Activated CD4-positive, alpha-beta T cell treated with anti-CD3 and anti-CD28 coated beads, Interleukin-2, amount 10 ng/mL, durations not matched to agents 24 days and 14 days (primary cell): ENCODE measurements at places on chromosomes 3 and 15. TPM values are rescaled to one million over a fixed set of nuclear protein-coding genes. Genes with fewer than 3 reads are reported as not detected.

GRCh38 chr15:99509686-99510461 is 55.9 kb upstream of the MEF2A start:
- DNase-seq: no peak

DNA sequence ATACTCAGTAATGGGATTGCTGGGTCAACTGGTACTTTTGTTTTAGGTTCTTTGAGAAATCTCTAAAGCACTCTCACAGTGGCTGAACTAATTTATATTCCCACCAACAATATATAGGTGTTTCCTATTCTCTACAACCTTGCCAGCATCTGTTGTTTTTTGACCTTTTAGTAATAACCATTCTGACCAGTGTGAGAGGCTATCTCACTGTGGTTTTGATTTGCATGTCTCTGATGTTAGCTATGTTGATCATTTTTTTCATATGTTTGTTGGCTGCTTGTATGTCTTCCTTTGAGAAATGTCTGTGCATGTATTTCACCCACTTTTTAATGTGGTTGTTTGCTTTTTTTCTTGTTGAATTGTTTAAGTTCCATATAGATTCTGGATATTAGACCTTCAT is 98.2 kb upstream of the DCBLD2 start:
- no peak for DNase-seq

DNA sequence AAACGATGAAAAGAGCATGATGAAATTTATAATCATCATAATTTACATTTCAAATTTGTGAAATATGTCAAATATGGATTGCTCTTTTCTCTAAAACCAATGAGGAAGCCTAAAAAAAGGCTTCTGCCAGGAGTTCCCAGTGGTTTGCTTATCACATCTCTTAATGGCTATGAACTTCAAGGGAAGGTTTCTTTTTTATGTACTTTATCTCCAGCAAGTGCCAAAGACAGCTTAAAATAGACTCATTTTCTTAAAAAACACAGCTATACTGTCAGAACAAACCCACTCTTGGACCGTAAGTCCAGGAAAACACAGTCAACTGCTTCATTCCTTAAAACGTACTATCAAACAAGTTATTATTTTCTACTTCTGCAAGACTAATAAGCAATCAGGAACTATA is 80.2 kb downstream of the DLG1 start:
- no peak for DNase-seq

Gene CCRL2
- 1.7 and 1.9 TPM in 2 replicates for total RNA-seq

Gene ADGRG7
- total RNA-seq: not detected in 2 replicates

GRCh38 chr15:23072633-23073032 is 33.3 kb upstream of the TUBGCP5 start:
- no peak for DNase-seq

- no peak for DNase-seq
Measured at GRCh38 chr3:59970796-59971195, 921.0 kb upstream of the CFAP20DC start.

Gene SLC15A2
- 0.95 and 2.7 TPM in 2 replicates for total RNA-seq

Gene RARRES1
- not detected in 2 replicates for total RNA-seq

DNA sequence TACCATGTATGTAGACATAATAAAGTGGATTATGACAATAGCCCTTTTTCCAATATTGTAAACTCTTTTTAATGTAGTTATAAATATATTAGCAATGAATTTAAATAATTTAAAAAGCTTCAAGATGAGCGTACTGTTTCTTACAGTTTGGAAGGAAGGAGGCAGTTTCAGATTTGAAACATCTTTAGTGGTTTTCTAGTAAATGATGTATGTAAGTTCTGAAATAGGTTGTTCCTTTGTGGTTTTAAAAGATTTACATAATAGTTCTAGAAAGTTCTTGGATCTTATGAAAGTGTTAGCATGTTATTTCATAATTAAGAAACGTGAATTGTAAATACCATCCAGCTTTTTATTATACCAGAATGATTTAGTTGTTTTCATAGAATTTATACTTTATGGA is 16.0 kb downstream of the DNAJC19 start:
- DNase-seq: no peak

DNA sequence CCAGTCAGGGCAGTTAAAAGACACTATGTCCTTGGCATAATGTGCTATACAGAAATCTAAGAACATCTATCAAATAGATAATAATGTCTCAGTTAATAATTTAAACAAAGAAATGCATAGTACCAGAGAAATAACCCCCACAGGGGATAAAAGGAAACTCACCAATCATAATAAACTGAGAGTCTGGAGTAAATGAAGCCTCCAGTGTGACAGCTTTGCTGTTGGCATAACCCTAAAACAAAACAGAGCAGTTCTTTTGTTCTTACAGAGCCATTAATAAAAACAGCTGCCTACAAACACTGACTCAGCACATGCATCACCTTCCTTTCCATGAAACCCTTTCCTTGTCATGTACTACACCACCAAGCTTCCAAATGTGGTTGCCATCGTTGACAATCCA is 13.5 kb downstream of the PPM1M start:
- DNase-seq: no peak

- no peak for DNase-seq
Measured at GRCh38 chr3:117567906-117568305, 858.3 kb downstream of the TUSC7 start.

DNA sequence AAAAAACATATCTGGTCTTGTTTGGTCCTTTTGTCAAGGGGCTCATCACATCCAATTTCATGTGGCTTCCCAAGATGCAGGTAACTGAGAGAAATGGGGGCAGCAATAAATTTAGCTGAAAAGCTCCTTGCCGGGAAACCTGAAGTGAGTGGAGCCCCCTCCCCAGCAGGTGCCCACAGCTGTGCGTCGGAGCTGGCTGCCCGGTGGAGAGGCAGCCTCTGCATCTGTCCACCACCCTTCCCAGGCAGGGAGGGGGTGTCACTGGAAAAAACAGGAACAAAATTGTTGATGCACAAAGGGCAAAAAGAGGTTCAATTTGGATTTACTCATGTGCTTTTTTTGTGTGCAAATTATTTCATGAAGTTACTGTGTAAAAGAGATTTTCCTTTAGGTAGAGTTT is 249.4 kb upstream of the LYSMD4 start:
- DNase-seq: no peak

DNA sequence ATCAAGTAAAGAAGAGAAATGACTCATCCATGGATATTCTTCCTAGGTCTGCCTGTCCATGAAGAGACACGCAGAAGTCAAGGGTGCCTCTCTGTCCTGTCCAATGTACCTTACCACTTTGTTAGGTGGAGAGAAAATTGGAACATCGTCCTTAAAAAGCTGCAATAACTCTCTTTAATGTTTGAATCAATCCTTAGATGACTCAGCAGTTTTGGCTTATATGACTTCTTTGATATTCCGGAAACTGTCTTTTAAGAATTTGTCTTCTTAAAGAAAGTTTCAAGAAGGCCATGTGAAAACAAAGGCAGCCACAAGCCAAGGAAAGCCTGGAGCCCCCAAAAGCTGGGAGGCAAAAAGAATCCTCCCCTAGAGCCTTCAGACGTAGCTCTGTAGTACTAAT is 49.2 kb downstream of the MRPL3 start:
- no peak for DNase-seq

Gene DISP2
- total RNA-seq: 0.02 and 0.05 TPM in 2 replicates

Gene BFSP2
- total RNA-seq: not detected in 2 replicates
